ENCODE measurements at places on chromosomes 3 and 15. TPM values are rescaled to one million over a fixed set of nuclear protein-coding genes. Genes with fewer than 3 reads are reported as not detected.

GRCh38 chr3:194194051-194194756, 58.3 kb downstream of the HES1 start:
- ATAC-seq, result no peak

Gene CLSTN2
- 1.1 TPM for total RNA-seq

DNA sequence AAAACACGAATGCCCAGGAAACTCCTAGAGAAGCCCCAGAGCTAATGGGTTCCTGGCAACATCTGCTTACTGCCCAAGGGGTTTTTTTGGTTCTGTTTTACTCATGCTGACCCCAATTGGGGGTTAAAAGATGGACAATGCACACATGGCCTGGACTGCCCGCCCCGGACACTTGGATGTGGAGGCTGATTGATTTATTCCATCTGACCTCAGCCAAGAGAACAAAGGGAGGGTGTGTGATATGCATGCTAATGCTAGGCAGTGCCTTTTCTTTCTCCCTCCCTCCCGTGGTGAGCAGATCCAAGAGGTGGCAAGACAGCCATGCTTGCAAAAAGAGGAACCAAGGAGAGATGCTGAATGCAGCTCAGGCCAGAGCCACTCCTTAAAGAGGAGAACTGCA, 3.3 kb upstream of the LRTM1 start:
- peak; percentile 99 for ATAC-seq

- no peak for ATAC-seq
These were observed 33.2 kb downstream of the TM4SF4 start for GRCh38 chr3:149507491-149508324.

Gene NPAP1
- total RNA-seq, result 0.21 TPM

DNA sequence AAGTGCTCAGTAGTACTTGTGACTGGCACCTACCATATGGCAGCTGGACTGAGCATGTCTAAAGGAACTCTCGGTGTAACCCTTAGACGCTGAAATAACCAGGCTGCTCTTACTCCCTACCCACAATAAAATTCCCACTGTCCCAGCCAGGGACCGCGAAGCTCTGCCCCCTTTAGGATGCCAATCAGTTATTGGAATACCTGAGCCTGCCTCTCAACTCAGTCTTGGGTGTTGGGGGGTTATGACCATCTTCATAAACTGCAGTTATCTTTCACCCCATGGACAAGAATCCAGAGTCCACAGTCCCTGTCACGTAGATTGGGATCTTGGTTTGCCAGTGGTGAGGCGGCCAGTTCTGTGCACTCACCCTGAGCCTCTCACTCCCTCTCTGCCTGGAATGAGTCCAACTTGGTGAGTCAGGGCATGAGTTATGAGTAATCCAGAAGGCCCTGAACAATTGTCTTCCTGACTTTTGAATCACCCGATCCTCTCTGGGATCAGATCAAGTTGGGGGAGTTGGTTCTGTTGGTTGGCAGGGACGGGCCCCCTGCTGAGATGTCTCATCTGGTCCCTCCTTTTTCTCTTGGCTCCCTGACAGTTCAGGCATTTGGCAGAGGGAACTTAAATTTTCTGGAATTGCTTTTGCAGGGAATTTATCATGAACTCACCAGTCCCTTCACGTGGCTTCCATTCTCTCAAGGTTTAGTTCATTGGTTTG, 120.1 kb upstream of the UBE2E1 start:
- ATAC-seq, result peak; percentile 69

DNA sequence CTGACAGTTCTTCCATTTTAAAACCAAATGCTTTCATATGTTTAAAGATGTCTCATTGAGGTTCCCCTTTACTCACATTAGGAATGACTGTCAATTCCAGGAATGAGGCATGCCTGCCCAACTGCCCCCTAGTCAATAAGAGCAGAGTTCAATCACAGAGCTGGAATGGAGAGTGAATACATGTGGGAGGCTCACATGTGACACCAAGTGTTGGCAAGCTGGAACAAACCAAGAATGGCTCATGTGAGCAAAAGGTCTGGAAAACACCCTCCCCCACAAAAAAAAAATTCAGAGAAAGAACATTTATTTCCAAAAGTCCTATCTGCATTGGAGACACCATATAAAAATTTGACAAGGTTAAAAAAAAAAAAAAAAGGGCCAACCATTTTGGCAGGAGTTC, 3.7 kb downstream of the PBRM1 start:
- ATAC-seq, result no peak

GRCh38 chr15:76345583-76345879, 9.0 kb downstream of the ISL2 start:
- ATAC-seq, result no peak

GRCh38 chr15:98938105-98938417, 69.5 kb downstream of the PGPEP1L start:
- no peak for ATAC-seq

- no peak for ATAC-seq
These were observed 217.7 kb downstream of the ATP8B4 start for GRCh38 chr15:49901321-49901720.

DNA sequence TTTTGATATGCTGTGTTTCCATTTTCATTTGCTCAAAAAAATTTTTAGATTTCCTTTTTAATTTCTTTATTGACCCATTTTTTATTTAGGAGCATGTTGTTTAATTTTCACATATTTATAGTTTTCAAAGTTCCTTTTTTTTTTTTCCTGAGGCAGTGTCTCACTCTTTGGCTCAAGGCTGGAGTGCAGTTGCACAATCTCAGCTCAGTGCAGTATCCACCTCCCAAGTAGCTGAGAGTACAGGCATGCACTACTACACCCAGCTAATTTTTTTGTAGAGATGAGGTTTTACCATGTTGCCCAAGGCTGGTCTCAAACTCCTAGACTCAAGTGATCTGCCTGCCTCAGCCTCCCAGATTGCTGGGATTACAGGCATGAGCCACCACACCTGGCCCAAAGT, 36.2 kb downstream of the PFN2 start:
- peak; percentile 91 for ATAC-seq

- no peak for ATAC-seq
These were observed 24.9 kb downstream of the KNL1 start for GRCh38 chr15:40618906-40619305.

DNA sequence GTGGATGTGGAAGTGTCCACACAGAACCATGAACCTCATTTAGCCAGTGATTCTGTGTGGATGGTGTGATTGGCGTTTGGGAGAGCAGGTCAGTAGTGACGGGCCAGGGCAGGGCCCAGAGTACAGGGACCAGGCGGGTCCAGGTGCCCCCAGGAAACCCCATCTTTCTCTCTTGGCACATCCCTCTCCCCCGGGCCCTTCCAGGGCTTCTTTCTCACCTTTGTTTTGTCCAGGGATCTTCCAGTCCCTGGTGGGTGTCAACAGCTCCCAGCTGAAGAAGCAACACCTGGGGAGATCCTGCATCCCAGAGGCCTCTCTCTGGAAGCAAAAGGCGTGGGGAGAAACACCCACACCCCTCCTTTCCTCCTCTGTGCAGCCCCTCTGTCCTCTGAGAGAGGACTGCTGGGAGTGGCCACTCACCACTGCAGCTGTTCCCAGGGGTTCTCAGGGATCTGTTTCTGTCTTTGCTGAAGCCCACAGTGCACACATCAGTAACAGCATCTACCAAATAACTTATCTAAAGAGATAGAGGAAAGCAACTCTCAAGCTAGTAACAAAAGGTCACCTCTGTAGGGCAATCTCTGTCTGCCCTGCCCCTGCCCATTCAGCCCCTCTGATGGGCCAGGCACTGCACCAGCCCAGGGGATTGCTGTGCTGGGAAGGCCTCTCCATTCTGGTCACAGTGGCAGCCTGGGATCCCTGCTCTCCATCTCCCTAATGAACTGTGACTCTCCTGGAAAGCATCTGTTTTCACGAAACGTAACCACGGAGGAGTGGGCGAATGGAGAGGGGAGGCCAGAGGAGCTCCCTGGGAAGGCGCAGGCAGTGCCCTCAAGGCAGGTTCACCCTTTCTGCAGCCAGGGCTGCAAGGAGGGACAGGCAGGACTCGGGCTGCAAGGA, 98.3 kb upstream of the ALDH1A3 start:
- no peak for ATAC-seq

Measured in motor neuron (in vitro differentiated cells).